ENCODE measurements at places on chromosomes 16 and 17. TPM values are rescaled to one million over a fixed set of nuclear protein-coding genes. Genes with fewer than 3 reads are reported as not detected.

EIF5A gene
- 1,593 TPM for total RNA-seq

HAGH gene
- 66.5 TPM for total RNA-seq

KRT25 gene
- total RNA-seq: not detected

NME3 gene
- total RNA-seq: 31.2 TPM

PYDC1 gene
- total RNA-seq: not detected

CACNG4 gene
- 12.6 TPM for total RNA-seq

GAST gene
- not detected for total RNA-seq

SHISA6 gene
- not detected for total RNA-seq

MYH2 gene
- not detected for total RNA-seq

NUDT7 gene
- total RNA-seq: 4.9 TPM

MAF gene
- total RNA-seq: 0.33 TPM

LRRC45 gene
- total RNA-seq: 13.1 TPM

SLC16A6 gene
- total RNA-seq: 0.65 TPM

ZNF48 gene
- total RNA-seq: 15.2 TPM

RNF135 gene
- 22.7 TPM for total RNA-seq

KCNJ18 gene
- total RNA-seq: not detected

KCTD19 gene
- total RNA-seq: not detected

SYT17 gene
- total RNA-seq: 9.7 TPM

CENPT gene
- 29.0 TPM for total RNA-seq

NACA2 gene
- not detected for total RNA-seq

CSH1 gene
- not detected for total RNA-seq

CDH3 gene
- total RNA-seq: 0.41 TPM

MAPT gene
- total RNA-seq: 1.2 TPM

FKBP10 gene
- 112 TPM for total RNA-seq

LPO gene
- total RNA-seq: not detected

PLCG2 gene
- 5.0 TPM for total RNA-seq

KRTAP2-2 gene
- total RNA-seq: not detected

WFDC1 gene
- total RNA-seq: not detected

RNF112 gene
- 0.92 TPM for total RNA-seq

VTN gene
- total RNA-seq: 22.7 TPM

ALOX15B gene
- total RNA-seq: 0.20 TPM

SMIM5 gene
- 0.61 TPM for total RNA-seq

ASPHD1 gene
- 26.3 TPM for total RNA-seq

PLXDC1 gene
- 0.12 TPM for total RNA-seq

FAM20A gene
- not detected for total RNA-seq

PRSS8 gene
- 1.1 TPM for total RNA-seq

TPPP3 gene
- total RNA-seq: 16.5 TPM

AIPL1 gene
- not detected for total RNA-seq

LRRC37A3 gene
- total RNA-seq: 2.3 TPM

TLCD3B gene
- 0.31 TPM for total RNA-seq

CCL1 gene
- not detected for total RNA-seq

P2RX1 gene
- total RNA-seq: not detected

FBXW10B gene
- total RNA-seq: 3.9 TPM

KRT9 gene
- total RNA-seq: not detected

MMP28 gene
- 7.9 TPM for total RNA-seq

BOLA2 gene
- total RNA-seq: 17.3 TPM

ADAD2 gene
- total RNA-seq: not detected

TNFSF13 gene
- 0.70 TPM for total RNA-seq

CLEC3A gene
- not detected for total RNA-seq

IRX6 gene
- not detected for total RNA-seq

ITPRIPL2 gene
- 17.6 TPM for total RNA-seq

WNT9B gene
- total RNA-seq: not detected

IQCK gene
- 10.0 TPM for total RNA-seq

PRKAR1A gene
- 182 TPM for total RNA-seq

NPIPB6 gene
- 1.8 TPM for total RNA-seq

METTL2A gene
- 30.9 TPM for total RNA-seq

USP31 gene
- 14.0 TPM for total RNA-seq

Data from A549 treated with Mapracorat at 1 μM for 4 hours (cell line).